ENCODE measurements at places on chromosomes 6 and 20.

GRCh38 chr20:47455133-47456040 is 46.3 kb upstream of the NCOA3 start:
- no peak for DNase-seq

DNA sequence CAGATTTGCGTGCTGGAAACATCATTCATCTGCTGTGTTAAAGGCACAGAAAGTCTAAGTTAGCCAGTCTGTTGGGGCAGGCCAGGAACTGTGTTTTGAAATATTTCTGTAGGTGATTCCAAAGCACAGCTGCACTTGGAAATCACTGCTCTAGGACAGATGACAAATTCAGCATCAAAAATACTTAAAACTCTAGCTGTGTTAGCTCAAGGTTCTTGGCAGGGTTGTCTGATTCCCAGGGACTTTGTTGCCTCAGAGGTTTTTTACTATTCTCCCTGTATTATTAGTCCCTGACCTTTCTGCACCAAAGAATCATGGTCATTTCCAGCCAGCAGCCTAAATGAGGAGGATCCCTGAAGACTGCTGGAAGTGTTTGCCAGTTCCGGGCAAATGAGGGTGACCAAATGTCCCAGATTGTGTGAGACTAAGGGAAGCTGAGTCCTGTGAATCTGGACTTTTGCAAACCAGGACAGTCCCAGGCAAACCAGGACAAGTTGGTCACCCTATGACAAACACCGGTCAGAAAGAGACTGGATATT is 84.3 kb upstream of the TMEM30A start:
- DNase-seq: no peak

- DNase-seq: no peak
These were observed 14.4 kb upstream of the FAM217A start for GRCh38 chr6:4093288-4093687.

DNA sequence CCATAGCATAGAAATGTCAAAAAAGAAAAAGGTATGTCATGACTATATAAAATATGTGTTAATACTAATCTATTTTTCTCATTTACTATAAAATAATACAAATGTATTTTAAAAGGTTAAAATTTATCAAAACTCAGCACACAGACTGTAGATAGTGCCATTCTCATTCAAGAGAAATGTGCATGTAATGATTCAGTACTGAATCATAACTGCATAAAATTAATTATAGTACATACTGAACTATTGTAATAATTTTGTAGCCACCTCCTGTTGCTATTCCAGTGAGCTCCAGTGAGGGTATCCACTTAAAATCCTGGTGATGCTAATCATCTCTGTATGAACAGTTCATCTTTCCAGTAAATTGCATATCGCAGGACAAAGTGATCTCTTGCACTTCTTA is 82.8 kb downstream of the HMGCLL1 start:
- DNase-seq: no peak

DNA sequence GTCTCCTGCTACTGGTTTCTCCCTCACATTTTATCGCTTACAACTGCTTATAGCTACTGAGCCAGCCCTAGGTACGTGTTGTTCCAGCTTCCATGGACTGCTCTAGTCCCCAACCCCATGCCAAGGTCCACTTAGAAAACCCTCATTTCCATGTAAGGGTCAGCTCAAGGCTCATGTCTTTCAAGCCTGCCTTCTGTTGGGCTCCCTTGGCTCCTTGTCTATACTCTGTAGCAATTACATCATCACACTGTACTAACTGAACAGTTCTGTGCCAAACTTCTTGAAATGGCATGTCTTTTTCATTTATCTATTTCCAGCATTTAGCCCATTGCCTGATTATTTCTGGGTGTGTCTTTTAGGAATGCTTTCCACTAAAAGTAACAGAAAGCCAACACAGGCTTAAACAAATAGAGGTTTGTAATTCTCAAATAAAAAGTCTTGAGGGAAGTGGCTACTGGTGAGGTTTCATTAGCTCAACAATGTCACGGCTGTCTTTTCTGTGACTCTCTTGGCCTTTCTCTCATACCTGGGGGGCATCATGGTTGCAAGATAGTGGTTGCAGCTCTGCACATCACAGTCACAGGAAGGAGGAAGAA is 317.6 kb downstream of the TPBG start:
- no peak for DNase-seq

DNA sequence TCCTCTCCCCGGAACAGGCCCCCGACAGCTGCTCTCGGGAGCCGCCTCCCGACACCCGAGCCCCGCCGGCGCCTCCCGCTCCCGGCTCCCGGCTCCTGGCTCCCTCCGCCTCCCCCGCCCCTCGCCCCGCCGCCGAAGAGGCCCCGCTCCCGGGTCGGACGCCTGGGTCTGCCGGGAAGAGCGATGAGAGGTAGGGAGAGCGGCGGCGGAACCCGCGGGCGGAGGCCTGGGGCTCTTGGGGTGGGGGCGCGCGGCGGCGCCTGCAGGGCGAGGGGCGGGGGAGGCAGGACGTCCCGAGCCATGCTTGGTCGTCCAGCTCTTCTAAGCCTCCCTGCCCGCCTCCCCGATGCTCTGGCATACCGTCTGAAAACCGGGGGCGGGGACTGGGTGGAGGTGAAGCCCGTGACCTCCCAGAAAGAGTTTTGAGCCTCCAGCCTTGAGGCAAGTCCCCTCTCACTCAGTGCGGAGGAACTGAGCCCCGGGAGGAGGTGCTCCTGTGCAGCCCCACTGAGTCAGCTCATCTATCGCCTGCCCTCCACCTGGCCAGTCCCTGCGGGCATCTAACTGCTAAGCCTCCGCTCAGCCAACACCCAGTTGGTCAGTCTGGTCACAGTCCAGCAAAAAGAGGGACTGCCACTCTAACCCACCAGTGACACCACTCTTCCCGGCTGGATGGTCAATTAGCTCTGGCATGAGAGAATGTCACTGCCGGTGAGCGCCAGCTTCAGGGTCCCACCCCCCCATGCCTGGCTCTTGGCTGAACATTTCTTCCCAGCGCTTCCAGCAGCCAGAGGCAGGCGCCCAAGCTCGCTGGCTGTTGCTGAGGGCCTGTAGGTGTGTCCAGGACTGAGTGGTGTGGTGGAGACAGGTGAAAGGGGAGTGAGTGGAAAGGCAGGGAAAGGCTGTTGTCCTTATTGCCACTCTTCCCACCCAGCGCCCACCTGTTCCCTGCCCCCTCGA is 482 bp downstream of the DDR1 start:
- no peak for DNase-seq

DNA sequence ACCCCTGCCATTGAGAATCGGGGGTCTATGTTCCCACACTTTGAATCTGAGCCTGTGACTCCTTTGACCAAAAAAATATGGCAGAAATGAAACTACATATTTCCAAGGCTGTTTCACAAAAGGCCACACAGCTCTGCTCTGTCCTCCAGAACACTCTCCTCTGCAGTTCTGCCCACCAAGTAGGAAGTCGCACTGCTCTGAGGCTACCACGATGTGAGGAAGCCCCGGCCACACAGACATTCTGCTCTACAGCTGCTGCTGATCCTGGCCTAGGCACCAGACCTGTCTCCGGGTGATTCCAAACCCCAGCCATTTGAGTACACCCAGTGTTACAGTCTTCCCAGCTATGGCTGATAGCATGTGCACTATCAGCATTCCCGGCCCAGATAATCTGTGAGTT is 85.1 kb downstream of the LYRM4 start:
- DNase-seq: no peak

DNA sequence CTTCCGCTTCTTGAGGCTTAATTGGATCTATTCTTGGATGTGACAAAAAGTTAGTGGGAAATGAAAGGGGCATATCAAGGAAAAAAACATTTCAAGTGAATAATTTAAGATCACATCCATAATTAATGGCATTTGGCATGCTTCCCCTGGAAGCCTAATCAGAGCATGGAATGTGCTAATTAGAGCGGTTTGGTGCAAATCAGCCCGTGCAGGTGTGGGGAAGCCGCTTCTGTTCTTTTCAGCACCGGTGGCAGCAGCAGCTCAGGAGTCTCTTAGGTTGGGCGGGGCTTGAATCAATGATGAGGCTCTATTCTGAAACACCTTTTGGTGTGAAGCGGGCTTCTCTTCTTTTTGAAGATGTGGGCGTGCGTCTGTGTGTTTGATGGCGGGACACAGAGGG is 301.2 kb downstream of the LRFN2 start:
- no peak for DNase-seq

DNA sequence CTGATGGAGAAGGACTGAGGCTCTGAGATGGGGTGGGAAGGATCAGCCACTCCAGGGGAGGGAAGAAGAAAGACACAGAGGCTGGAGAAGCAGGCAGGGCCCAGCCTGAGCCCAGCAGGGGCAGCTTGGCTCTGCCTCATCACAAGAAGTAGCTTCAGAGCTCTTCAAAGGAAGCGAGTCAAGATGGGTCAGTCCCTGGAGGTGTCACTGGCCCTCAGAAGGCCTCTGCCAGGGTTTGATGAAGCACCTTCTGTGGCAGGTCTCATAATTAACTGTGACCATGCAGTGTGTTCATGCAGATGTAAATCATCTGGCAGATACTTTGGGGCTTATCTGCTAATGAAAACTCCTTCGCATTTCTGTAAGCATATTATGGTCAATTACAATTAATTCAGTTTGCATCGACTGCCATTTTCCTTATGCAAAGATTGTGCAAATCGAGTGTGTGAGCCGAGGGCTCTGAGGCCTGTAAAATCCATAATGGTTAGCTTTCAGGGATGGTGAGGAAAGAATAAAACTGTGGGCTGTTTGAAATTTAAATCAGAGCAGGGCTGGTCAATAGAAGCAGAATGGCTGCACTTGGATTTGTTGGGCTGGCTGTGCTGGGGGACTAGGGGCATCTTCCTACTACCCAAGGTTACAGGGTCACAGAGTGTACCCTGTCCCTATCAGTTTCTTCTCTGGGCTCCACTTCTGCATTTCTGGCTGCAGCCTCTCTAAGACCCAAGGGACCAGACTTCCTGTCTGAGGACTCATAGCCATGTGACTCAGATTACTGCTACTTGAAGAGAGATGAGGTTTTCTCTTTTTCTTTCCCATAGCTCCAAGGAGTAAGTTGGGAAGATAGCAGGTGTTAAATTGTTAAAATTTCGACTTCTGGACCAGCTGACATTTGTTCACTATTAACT is 376.6 kb downstream of the DHX35 start:
- no peak for DNase-seq

DNA sequence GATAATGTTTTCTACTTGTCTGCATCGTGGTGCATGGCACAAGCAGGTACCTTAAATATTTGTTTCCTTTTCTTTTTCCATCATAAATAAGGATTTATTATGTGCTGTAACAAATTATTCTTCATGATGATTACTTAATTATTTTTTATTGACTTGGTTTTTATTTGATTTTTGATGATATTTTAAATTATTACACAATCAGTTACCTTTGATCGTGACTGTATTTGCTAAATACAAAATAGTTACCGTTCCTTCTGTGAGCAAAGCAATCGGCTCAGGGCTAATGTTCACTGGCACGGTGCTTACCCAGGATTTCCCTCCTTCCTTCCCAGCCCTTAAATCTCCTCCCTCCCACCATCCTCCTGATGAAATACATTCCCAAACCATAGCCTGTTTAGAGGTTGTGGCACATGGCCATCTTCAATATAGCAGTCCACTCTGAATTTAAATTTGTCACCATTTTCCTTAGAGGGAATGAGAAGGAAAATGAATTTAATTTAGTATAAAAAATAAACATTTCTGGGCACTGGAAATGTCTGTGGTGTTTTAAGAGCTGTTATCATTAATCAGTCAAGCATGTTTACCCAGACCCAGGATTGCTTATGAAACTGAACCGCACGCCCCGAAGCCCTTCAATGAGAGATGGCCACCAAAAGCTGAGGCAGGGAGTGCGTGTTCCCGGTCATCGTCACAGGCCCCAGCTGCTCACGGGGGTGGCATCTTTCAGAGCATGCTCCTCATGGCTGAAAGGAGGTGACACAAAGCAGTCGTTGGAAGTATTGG is 23.0 kb upstream of the EXOC2 start:
- no peak for DNase-seq

- DNase-seq: no peak
These were observed 677 bp upstream of the ZNF341 start for GRCh38 chr20:33730946-33731692.

DNA sequence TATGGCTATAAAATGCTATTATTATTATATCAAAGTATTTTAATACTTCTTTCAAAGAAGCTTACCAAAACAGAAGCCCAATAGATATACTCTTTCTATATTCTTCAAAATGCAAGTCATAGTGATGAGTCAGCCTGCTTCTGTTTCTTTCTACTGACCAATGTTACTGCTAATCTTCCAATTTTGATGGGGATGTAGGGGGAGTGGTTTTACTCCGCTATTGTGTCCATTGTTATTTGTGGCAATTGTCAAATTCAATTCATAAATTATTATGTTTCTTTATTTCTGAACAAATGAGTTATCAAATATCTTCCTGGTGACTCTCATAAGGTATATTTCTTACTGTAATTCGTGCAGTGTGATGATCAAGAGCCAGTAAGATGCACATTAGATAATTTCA is 221.5 kb upstream of the DEFB112 start:
- DNase-seq: no peak

GRCh38 chr20:48783533-48784272 is 44.1 kb downstream of the PREX1 start:
- peak; percentile 23 for DNase-seq

DNA sequence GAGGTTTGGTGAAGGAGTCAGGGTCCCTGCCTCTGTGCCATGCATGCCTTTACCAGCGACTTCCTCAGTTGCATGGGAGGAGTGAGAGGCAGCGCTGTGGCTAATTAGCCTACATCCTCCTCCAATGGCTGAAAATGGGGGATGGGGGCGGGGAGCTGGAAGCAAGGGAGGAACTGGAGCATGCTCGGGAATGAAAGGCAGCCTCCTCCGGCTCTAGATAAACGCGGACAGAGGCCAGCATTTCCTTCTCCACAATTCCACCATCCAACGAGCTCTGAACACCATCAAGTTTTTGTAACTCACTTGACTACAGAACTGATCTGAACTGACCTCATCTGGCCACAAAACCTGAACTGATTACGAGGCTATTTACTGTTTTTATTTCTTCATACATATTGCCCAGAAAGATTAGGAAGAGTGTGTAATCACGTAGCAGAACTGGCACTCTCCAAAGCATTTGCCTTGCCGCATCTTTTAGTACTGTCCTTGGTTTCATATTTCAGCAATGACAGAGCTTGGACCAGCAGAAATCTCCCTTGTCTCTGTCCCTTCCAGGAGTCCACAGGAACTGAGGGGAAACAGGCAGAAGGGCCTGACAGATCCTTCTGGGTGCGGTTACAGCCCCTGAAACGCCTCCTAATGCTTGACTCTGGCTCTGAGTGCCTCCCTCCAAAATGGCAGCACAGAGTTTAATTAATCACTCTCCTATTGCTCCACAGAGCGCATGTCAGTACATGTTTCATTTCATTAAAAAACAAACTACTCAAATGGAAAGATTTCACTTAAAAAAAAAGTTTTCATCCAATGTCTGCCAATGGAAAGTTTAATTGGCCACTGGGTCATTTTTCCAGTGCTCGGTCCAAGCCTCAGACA is 58.2 kb upstream of the TRAF3IP2 start:
- no peak for DNase-seq
